Activated CD8-positive, alpha-beta T cell treated with anti-CD3 and anti-CD28 coated beads, Interleukin-2, amount 10 ng/mL, durations not matched to agents 7 days and 5 days (primary cell): ENCODE measurements at places on chromosomes 1 and 21. TPM values are rescaled to one million over a fixed set of nuclear protein-coding genes. Genes with fewer than 3 reads are reported as not detected.

The CATSPERE gene
- total RNA-seq: 0.37 TPM

The FCGR3A gene
- 0.52 TPM for total RNA-seq

The ZNF593OS gene
- not detected for total RNA-seq

The ZNF684 gene
- total RNA-seq: 7.9 TPM
